ENCODE measurements at places on chromosomes 16 and 17.

- peak; percentile 32 for DNase-seq
Measured at GRCh38 chr16:69859105-69859989, 91.8 kb upstream of the CLEC18A start.

DNA sequence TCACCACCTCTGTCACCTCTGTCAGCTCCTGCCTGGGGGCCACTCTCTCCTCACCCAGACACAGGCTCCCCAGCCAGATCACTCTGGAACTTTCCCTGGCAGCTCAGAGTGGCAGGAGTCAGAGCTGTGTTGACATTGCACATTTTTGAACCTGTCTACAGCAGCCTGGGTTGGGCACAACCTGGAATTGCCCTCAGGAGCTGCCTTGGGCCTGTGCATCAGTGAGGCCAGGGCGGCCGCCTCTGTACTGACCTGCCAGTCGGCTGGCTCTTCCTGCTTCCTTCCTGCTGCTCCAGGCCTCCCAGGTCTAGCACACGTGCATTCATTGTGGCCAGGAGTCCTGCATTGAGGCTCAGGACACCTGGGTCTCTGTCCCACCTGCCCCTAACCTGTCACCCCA, 14.2 kb upstream of the TMEM11 start:
- DNase-seq, result no peak

DNA sequence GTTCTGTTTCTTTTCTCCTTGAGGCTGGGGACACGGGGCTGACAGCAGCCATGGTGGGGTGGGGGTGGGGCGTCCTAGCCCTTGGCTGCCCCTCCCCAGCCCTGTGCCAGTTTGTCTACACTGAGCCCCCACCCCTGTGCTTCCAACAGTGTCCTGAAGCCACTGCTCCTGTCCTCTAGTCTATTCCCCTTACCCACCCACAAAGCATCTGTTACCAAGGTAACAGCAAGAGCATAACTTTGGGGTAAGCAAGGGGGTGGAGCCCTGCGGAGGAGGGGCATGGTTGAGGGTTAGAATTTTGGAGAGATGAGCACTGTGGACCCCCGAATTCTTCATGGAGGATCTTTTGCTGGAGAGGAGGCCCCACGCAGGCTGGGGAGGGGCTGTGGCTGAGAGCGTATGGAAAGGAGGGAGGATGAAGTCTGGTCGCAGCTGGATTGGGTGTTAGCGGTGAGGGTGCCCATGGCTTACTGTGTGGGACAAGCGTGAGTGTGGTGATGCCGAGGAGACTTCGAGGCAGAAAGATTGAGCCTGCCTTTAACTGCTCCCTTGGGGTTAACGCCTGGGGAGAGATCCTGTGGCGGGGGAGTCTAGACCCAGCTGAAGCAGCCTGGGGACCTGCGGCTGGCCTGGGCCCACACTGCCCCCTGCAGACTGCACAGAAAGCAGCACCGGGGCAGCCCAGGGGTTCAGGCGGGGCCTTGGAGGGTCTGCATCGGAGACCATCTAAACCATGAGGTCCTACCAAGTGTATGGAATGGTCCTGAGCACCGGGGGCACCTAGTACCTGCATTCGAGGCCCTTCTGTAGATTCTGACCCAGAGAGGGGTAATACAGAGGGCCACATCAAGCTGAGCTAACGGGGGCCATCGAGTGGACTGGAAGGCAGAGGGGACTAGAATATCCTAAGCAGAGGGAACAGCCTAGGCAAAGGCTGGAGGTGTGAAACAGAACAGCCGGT, 6.1 kb upstream of the STAC2 start:
- peak; percentile 78 for DNase-seq

- no peak for DNase-seq
Measured at GRCh38 chr16:6891496-6891895, 441.1 kb upstream of the RBFOX1 start.

GRCh38 chr16:46927273-46927672, 43.1 kb downstream of the GPT2 start:
- DNase-seq, result no peak

GRCh38 chr17:58666858-58667267, 25.0 kb downstream of the TEX14 start:
- peak; percentile 70 for DNase-seq

DNA sequence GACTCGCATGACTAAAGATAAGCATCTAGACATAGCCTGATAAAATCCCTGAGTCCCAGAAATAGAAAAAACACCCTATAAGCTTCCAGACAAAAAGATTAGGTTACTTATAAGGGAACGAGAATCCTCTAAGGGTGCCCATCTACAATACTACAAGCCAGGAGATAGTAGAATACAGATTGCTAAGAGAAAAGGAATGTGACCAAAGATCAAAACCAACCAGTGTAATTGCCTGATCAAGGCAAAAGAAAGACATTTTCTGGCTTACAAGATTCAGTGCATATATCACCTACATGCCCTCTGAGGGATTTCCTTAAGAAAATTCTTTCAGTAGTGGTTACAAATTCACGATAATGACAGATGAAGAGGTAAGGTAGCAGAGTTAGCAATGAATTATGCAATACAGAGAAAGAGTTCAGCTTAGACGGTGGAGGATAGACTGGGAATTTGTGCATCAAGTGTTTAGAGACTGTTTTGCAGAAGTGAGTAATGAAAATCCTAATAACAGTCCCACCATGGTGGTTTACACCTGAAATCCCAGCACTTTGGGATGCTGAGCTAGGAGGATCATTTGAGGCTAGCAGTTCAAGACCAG, 35.0 kb downstream of the BCL7C start:
- DNase-seq, result no peak

DNA sequence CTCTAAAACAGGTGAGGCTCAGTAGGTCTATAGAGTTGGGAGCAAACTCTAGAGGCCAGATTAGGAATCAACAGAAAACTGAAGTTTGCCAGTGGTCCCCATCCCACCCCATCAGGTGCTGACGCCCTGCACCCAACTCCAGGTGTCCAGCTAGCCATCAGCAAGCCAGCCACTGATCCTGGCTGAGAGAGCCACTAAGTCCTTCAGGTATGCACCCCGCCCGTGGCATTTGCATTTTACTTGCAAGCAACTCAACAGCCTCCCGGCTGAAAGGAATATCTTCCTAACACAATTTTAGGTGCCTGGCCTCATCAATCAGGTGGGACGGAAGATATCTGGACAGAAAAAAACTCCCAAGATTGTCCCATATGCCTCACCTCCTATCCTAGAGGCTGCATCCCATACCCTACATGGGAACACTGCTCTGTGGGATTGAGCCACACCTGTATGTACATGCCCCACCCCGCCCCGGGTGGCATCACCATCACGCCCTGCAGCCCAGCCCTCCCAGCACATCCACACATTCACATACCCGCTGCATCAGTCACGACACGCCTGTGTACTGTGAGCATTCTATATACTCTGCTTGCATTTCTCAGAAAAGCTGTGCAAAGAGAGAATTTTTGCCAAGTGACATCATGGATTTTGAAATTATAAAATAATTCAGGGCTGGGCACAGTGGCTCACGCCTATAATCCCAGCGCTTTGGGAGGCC, 8.3 kb downstream of the OTOP3 start:
- DNase-seq, result no peak

GRCh38 chr17:43958748-43959352, 5.1 kb upstream of the PYY start:
- no peak for DNase-seq

DNA sequence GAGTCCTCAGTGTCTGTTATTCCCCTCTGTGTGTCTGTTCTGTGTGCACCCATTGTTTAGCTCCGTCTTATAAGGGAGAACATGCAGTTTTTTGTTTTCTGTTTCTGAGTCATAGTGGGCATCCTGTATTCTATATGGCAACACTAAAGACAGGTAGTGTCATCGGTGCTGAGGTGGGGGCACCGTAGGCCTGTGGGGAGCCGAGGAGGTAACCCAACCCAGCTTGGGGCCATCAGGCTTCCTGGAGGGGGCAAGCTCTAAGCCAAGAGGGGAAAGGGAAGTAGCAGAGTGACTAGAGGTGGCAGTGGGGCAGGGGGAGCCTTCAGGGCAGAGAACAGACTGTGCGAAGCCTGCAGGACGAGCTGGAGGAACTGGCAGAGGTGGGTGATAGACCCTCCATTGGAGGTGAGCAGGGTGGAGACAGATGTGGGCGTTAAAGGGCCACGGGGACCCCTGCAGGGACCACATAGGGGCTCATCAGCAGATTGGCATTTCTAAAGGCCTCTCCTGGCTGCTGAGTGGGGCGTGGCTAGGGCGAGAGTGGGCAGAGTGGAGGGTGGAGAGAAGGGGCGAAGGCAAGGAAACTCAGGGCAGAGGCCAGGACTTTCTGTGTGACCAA, 36.5 kb downstream of the CPNE2 start:
- peak; percentile 74 for DNase-seq

All from activated CD4-positive, alpha-beta T cell treated with anti-CD3 and anti-CD28 coated beads for 36 hours (primary cell).